Activated CD8-positive, alpha-beta T cell treated with anti-CD3 and anti-CD28 coated beads, Interleukin-2, amount 10 ng/mL, durations not matched to agents 7 days and 5 days (primary cell): ENCODE measurements at places on chromosomes 6 and 20. TPM values are rescaled to one million over a fixed set of nuclear protein-coding genes. Genes with fewer than 3 reads are reported as not detected.
A peak's percentile ranks its signal among the peaks of the same experiment; 100 is the strongest.

DNA sequence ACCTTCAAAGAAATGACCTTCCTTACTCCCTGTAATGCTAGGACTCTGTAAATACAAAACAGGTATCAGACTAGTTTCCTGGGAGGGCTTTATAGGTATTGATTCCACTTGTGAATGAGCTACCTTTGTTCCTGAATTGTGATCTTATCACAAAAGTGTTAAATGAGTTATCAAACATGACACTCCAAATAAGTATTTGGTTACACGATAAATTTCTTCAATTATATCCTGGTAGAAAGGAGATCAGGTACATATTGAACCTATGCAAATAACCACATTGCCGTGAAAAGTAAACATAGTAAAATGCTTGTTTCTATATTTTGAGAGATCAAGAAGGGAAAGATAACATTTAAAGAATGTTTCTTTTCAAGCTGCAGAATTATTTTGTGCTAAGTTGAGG lies 285.3 kb downstream of the HIVEP2 start:
- no peak for DNase-seq
- H3K4me1 ChIP-seq: no peaks in the 10 kb centered on the region
- no peak overlapping the region for H3K4me3 ChIP-seq
- no peaks in the 10 kb centered on the region for H3K27me3 ChIP-seq
- no peaks in the 10 kb centered on the region for H3K36me3 ChIP-seq

DNA sequence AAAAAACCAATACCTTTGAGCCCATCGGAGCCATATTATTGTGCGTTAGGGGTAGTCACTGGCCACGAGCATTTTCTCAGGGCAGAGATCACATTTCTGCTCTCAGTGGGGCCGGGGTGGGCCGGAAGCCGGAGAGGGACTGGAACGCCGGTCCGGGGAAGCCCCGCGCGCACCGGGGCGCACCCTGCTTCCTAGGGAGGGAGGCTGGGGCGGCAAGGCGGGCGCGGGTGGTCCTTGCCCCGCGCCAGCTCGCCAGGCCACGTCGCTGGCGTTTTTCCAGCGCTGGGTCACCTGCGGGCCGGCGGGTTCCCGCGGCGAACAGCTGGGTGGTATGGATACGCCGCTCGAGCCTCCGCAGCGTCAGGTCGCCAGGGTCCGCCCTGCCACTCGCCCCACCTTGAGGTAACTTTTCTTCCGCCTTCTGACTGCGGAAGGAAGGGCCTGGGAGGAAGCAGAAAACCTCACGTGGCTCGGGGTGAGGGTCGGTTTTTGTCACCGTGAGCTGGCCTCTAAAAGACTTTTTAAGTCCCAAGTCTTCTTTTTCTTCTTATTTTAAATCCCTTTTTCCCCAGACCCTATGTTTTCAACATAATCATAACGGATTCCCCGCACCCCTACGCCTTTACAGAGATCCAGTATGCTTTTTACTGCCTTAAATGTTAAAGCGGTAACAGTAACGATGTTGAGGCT lies 2.7 kb upstream of the EEF1A1 start:
- peaks cover 27% of the 10 kb centered on the region for H3K36me3 ChIP-seq
- H3K27ac ChIP-seq: peak overlapping the region; percentile 95
- H3K27me3 ChIP-seq: peaks cover 3% of the 10 kb centered on the region

DNA sequence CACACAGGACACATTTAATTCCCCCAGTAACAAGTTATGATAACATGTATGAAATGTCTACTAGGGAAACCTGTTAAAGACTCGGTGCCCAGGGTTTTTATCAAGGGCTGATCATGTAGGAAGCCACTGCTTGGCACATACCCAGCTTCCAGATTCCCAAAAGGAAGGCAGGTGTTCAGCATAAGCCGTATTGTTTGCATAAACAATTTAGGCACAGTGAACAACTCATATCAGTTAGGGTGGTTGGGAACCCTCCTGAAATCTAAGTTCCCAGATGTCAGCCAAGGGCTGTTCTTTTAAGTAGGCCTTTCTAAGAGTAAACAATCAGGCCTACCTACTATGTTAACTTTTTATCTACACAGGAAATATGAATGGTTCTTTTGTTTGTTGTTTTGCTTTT lies 74.1 kb downstream of the ASXL1 start:
- DNase-seq: no peak
- H3K27ac ChIP-seq: no peak overlapping the region
- H3K4me1 ChIP-seq: no peaks in the 10 kb centered on the region
- H3K4me3 ChIP-seq: no peak overlapping the region
- peaks cover 79% of the 10 kb centered on the region for H3K36me3 ChIP-seq

ENPP5 gene
- total RNA-seq: not detected

- no peaks in the 10 kb centered on the region for H3K36me3 ChIP-seq
- H3K4me1 ChIP-seq: no peaks in the 10 kb centered on the region
- no peak for DNase-seq
- no peak overlapping the region for H3K27ac ChIP-seq
- no peak overlapping the region for H3K4me3 ChIP-seq
These were observed 65.6 kb downstream of the STMND1 start for GRCh38 chr6:17167327-17167979.

DNA sequence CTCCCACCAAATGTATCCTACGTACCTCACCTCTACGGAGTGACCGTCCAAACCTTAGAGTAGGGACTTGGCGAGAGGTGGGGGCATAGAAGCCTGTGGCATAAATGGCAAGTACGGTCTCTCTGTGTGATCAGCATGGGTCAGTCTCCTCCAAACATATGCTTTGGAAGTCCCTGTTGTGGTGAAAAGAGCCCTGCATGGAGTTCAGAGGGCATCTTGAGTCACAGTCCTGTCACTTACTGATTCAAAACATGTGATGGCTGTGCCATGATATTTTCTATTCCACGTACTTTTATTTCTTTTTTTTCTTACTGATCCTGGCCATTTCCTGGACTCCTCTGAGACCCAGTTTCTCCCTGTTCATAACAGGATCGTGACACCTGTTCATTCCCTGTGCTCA lies 67.5 kb upstream of the CEP85L start:
- peak overlapping the region; percentile 87 for H3K27ac ChIP-seq
- no peaks in the 10 kb centered on the region for H3K27me3 ChIP-seq
- no peak for DNase-seq
- no peak overlapping the region for H3K4me3 ChIP-seq

- H3K27me3 ChIP-seq: no peaks in the 10 kb centered on the region
- H3K4me1 ChIP-seq: no peaks in the 10 kb centered on the region
- no peaks in the 10 kb centered on the region for H3K36me3 ChIP-seq
- no peak overlapping the region for H3K27ac ChIP-seq
These were observed 112.0 kb upstream of the COL21A1 start for GRCh38 chr6:56359201-56359899.

GRCh38 chr20:1927217-1927616 lies 32.0 kb downstream of the SIRPA start:
- no peaks in the 10 kb centered on the region for H3K36me3 ChIP-seq
- no peak overlapping the region for H3K27ac ChIP-seq
- no peak overlapping the region for H3K4me3 ChIP-seq
- no peak for DNase-seq
- no peaks in the 10 kb centered on the region for H3K4me1 ChIP-seq
- H3K27me3 ChIP-seq: peaks cover 5% of the 10 kb centered on the region

GRCh38 chr20:1173698-1174097 lies 11.1 kb downstream of the TMEM74B start:
- peaks cover 20% of the 10 kb centered on the region for H3K36me3 ChIP-seq
- DNase-seq: no peak
- H3K4me3 ChIP-seq: no peak overlapping the region
- no peaks in the 10 kb centered on the region for H3K4me1 ChIP-seq

DNA sequence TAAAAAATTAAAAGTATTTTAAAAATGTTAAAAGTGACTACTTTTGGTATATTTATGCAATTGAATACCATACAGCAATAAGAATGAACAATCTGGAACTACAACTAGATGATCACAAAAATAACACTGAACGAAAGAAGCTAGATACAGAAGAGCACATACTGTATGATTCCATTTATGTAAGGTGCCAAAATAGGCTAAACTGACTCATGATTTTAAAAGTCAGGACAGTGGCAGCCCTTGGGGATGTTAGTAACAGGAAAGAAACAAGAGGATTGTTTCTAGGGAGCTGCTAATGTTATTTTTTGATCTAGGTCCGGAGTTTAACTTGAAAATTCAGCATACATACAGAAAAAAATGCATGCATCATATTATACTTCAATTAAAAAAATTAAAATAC lies 42.3 kb downstream of the KIF13A start:
- peaks cover 17% of the 10 kb centered on the region for H3K27me3 ChIP-seq
- no peak overlapping the region for H3K27ac ChIP-seq
- no peak overlapping the region for H3K4me3 ChIP-seq

GRCh38 chr6:105791179-105791578 lies 295.0 kb upstream of the PRDM1 start:
- peaks cover 8% of the 10 kb centered on the region for H3K36me3 ChIP-seq
- DNase-seq: no peak
- H3K27ac ChIP-seq: peak overlapping the region; percentile 65
- no peaks in the 10 kb centered on the region for H3K27me3 ChIP-seq

DNA sequence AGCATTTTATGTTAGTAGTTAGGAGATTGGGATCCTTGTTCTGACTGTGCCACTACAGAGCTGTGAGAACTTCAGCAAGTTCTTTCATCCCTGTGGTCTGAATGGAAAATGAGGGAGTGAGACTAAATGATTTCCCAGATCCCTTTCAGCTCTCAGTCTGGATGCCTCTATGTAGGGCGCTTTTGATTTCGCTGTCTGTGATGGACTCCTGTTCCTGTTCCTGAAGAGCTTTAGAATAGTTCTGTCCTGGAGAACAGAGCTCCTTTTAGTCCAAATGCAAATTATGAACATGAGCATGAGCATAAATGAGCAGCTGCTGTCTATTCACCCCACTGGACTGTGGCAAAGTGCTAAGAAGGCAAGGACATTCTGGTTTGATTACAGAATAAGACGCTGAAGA lies 61.4 kb upstream of the NT5E start:
- H3K4me1 ChIP-seq: peaks cover 3% of the 10 kb centered on the region
- H3K36me3 ChIP-seq: peaks cover 2% of the 10 kb centered on the region
- no peak overlapping the region for H3K4me3 ChIP-seq
- no peak overlapping the region for H3K27ac ChIP-seq
- DNase-seq: no peak
- no peaks in the 10 kb centered on the region for H3K27me3 ChIP-seq

- no peaks in the 10 kb centered on the region for H3K36me3 ChIP-seq
- no peaks in the 10 kb centered on the region for H3K27me3 ChIP-seq
- DNase-seq: no peak
- H3K4me1 ChIP-seq: no peaks in the 10 kb centered on the region
- no peak overlapping the region for H3K27ac ChIP-seq
- H3K4me3 ChIP-seq: no peak overlapping the region
These were observed 953.9 kb downstream of the KIF16B start for GRCh38 chr20:15619341-15619740.

GRCh38 chr20:18611492-18611891 lies 23.6 kb downstream of the DTD1 start:
- H3K36me3 ChIP-seq: no peaks in the 10 kb centered on the region
- H3K27ac ChIP-seq: no peak overlapping the region
- no peak overlapping the region for H3K4me3 ChIP-seq

DNA sequence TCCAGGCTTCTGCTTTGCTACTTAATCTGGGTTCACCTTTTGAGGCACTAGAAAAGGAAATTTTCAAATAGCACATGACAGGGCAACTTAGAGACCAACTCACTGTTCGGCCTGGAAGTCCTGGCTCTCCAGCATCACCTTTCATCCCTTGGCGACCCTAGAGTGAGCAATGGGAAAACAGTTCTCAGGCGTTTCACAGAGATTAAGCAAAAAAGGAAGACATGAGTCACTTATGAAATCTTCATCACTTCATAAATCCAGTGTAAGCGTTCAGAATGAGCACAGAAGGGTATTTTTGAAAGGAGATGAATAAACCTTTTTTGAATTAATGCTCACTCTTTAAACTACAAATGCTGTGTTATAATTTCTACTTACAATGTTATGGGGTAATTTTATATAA lies 104.0 kb downstream of the COL12A1 start:
- no peak for DNase-seq
- H3K4me3 ChIP-seq: no peak overlapping the region
- H3K27me3 ChIP-seq: no peaks in the 10 kb centered on the region
- H3K4me1 ChIP-seq: no peaks in the 10 kb centered on the region
- H3K27ac ChIP-seq: no peak overlapping the region
- no peaks in the 10 kb centered on the region for H3K36me3 ChIP-seq

LBP gene
- not detected for total RNA-seq

- H3K36me3 ChIP-seq: no peaks in the 10 kb centered on the region
- no peak overlapping the region for H3K4me3 ChIP-seq
- H3K27ac ChIP-seq: no peak overlapping the region
These were observed 453.3 kb downstream of the RFPL4B start for GRCh38 chr6:112800439-112800838.

LHFPL5 gene
- not detected for total RNA-seq

DNA sequence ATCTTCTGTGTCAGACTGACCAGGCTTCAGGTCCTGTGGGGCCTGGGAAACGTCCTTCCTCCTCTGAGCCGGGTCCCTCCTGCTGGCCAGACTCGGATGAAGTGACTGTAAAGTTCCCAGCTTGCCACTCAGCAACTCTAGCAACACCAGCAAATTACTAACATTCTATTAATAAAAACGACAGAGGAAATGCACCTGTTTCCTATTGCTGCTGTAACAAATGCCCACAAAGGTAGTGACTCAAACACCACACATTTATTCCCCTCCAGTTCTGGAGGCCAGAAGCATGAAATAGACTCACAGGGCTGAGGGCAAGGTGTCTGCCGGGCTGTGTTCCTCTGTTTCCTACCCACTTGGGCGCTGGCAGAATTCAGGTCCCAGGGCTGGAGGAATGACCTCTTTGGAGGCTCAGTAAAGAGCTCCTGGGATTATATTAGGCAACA lies 48.8 kb downstream of the CTCFL start:
- no peak overlapping the region for H3K4me3 ChIP-seq
- peaks cover 9% of the 10 kb centered on the region for H3K27me3 ChIP-seq
- H3K36me3 ChIP-seq: no peaks in the 10 kb centered on the region

TOX2 gene
- 0.31 TPM for total RNA-seq

GRCh38 chr6:133681891-133682290 lies 207.0 kb upstream of the TCF21 start:
- H3K4me1 ChIP-seq: no peaks in the 10 kb centered on the region
- no peaks in the 10 kb centered on the region for H3K36me3 ChIP-seq
- no peaks in the 10 kb centered on the region for H3K27me3 ChIP-seq
- H3K4me3 ChIP-seq: no peak overlapping the region
- no peak overlapping the region for H3K27ac ChIP-seq

- no peaks in the 10 kb centered on the region for H3K27me3 ChIP-seq
- no peaks in the 10 kb centered on the region for H3K4me1 ChIP-seq
- no peaks in the 10 kb centered on the region for H3K36me3 ChIP-seq
- no peak overlapping the region for H3K27ac ChIP-seq
These were observed 714.1 kb downstream of the DHX35 start for GRCh38 chr20:39676241-39676640.

- H3K27me3 ChIP-seq: no peaks in the 10 kb centered on the region
- no peaks in the 10 kb centered on the region for H3K4me1 ChIP-seq
- no peak overlapping the region for H3K4me3 ChIP-seq
- DNase-seq: no peak
- H3K36me3 ChIP-seq: no peaks in the 10 kb centered on the region
These were observed 1017.4 kb upstream of the MANEA start for GRCh38 chr6:94559829-94560537.

GRCh38 chr6:141989706-141989959 lies 143.1 kb upstream of the GJE1 start:
- no peaks in the 10 kb centered on the region for H3K4me1 ChIP-seq
- peaks cover 2% of the 10 kb centered on the region for H3K27me3 ChIP-seq
- DNase-seq: no peak
- H3K36me3 ChIP-seq: no peaks in the 10 kb centered on the region

GRCh38 chr20:50003253-50003656 lies 20.5 kb downstream of the SNAI1 start:
- H3K4me1 ChIP-seq: peaks cover 43% of the 10 kb centered on the region
- H3K27me3 ChIP-seq: peaks cover 11% of the 10 kb centered on the region
